ENCODE measurements at places on chromosomes 2 and 18.

DNA sequence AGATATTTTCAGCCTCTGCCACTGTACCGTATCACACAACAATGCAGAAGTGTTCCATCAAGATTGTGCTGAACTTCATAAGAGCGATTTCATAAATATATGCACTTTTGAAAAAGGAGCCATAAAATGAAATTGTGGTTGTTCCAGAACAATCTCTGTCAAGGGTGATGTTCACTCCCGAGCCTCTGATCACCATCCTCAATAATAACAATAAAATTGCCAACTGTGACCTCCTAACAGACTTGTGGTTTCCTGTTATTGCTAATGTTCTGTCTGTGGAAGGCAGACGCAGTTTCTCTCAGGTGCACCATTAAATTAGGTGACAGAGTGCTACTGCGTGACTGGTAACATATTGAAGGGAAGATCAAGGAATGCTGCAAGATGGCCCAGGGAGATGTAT is 383.7 kb downstream of the SOCS6 start:
- DNase-seq, result peak; percentile 86

- no peak for DNase-seq
Observed at GRCh38 chr2:197011021-197011417, 84.5 kb upstream of the PGAP1 start.

DNA sequence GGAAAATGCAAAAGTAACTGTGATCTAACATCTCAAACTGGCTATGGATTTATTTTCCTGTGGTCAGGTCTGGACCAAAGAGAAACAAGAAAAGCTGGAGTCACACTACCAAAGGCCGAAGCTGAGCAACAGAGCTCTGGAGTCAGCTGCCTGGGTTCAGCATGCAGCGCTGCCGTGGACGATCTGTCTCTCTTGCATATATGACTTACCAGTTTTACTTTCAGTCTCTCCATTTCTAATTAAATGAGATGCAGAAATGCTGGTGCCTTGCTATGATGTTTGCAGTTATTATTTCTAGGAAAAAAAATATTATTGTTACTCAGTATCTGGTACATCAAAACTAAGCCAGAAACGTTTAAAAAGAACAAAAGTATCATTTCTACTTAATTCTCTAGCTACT is 813.2 kb downstream of the RNF144A start:
- peak; percentile 42 for DNase-seq

DNA sequence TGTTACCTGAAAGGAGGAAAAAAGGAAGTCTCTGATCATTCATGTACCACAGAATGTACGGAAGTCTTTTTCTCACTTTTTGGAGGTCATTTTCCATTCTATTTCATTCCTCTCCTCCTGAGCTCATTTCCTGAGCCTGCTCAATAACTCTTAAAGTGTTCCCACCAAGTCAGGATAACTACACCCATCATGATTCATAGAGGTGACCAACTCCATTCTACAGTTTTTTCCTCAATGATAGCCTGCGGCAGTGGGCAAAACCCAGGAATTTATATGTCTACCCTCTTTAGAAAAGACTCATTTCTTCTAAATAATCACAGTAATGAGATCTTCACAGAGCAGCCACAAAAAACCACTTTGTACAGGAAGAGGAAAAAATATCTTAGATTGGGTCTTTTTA is 372.5 kb downstream of the RBM43 start:
- no peak for DNase-seq

GRCh38 chr18:32893915-32894314 is 121.1 kb upstream of the KLHL14 start:
- DNase-seq, result no peak

DNA sequence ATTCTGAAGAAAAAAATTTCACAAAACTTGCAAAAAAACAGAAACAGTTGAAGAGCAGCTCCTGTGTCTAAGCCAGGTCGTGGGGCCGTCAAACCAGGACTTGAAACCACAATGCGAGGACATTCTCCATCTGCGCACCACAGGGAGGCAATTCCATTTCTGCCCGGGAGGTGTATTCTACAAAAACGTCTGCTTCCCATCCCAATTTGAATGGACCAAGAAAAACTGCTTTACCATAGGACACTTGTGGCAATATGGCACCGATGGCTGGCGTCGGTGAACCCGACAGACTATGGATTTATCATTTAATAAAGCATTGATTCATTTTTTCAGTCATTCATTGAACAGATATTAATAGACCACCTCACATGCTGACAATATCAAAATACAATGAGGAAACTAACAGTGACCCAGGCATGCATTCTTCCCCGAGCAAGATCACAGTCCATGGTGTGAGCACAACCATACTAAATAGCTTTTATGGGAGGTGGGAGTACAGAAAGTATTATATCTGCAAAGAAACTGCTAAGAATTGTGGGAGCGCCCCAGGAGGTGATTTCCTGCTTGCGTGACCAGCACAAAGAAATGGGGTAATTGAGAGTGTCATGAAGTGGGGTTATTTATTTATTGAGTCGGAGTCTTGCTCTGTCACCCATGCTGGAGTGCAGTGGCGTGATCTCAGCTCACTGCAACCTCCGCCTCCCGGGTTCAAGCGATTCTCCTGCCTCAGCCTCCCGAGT is 10.5 kb upstream of the ZAP70 start:
- no peak for DNase-seq

DNA sequence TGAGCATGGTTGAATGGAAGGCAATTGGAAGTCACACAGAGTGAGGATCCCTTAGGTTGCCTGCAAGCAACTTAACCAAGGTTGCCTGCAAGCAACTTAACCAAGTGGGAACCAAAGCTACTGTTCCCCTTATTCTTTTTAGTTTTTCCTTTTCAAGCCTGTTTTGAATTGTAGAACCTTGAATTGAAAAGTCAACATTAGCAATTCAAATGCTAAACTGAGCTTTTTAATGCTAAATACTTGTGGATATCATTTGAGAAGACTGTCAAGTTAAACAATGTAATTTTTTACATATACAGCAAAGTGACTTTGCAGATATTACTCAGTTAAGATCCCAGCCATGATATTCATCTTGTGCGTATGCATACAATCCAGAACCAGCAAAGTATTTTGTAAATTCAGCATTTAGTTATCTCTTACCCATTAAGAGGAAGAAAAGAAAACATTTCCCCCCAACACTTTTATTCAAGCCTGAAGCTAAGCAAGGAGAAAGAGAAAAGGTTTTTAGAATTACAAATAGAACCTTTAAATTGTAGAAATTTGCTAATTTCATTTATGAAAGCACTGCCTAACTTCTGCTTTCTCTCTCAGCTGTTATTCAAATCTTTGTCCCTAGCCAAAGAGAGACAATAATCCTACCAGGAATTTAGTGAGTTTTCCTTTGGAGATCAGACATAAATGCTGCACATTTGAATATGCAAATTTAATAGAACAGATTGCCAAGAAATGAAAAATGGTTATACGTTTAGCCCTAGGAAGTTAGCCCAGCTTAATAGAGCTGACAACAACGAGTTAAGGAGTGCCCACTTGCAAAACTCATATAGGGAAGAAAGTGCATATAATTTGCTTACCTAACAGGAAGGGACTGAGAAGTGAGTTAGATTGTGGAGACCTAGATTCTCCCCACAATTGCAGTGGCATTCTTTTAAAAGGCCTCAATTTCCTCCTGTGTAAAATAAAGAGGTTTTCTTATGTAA is 643.2 kb upstream of the PIK3C3 start:
- DNase-seq, result no peak

GRCh38 chr18:48990481-48991318 is 39.9 kb upstream of the SMAD7 start:
- no peak for DNase-seq

DNA sequence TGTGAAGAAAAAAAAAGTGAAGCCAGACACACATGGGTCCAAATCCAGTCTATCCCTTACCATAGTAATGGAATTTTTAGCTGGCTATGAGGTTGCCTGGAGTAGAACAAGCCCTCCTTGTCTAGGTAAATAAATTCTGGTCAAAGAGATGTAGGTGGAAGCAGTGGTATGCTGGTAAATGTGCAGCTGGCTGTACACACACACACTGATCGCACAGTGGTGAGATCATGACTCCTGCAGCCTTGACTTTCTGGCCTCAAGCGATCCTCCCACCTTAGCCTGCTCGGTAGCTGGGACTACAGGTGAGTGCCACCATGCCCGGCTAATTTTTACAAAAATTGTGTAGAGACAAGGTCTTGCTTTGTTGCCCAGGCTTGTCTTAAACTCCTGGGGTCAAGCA is 90.5 kb upstream of the FBXO11 start:
- no peak for DNase-seq

GRCh38 chr2:232876161-232876977 is 6.3 kb downstream of the SNORC start:
- peak; percentile 6 for DNase-seq

GRCh38 chr2:23283653-23284052 is 101.3 kb upstream of the KLHL29 start:
- no peak for DNase-seq

GRCh38 chr2:206958261-206958660 is 18.9 kb downstream of the CPO start:
- DNase-seq, result no peak

DNA sequence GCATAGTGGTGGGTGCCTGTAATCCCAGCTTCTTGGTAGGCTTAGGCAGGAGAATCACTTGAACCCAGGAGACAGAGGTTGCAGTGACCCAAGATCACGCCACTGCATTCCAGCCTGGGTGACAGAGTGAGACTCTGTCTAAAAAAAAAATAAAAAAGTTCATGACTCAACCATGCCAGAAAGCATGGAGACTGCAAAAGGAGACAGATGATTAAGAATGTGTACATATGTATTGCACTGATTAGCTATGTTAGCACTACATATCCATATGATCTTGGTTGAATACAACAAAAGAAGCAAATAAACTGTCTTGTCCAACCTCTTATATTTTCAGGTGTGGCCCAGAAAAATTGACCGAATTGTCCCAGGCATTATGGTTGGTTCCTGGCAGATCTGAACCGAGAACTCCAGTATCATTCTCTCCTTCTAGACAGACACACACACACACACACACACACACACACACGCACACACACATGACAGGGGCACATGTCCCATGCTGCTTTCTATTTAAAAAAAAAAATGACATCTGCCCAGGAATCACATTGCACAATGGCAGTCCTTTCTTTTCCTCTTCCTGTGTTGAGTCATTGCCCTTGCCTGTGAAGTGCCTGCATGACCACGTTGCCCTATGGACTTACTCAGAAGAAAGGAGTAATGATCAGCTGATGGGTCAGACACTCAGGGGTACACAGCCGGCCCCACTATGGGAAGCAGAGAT is 65.6 kb downstream of the MYCN start:
- no peak for DNase-seq

- DNase-seq, result no peak
Observed at GRCh38 chr18:2392446-2392845, 178.9 kb downstream of the METTL4 start.

GRCh38 chr18:43705850-43706249 is 428.6 kb upstream of the SYT4 start:
- no peak for DNase-seq

- DNase-seq, result no peak
Observed at GRCh38 chr18:41761333-41762018, 193.6 kb upstream of the PIK3C3 start.

- no peak for DNase-seq
Observed at GRCh38 chr2:212213191-212213590, 325.4 kb downstream of the ERBB4 start.

- no peak for DNase-seq
Observed at GRCh38 chr2:212549941-212550340, 11.3 kb upstream of the ERBB4 start.

All from CD4-positive, alpha-beta T cell treated with Interleukin-4 for 4 hours (primary cell).